Stimulated activated CD4-positive, alpha-beta T cell treated with anti-CD3 and anti-CD28 coated beads, Interleukin-1b, Interleukin-23, amount 100 ng/mL, for 1 hour (primary cell): ENCODE measurements at places on chromosomes 3 and 15.

DNA sequence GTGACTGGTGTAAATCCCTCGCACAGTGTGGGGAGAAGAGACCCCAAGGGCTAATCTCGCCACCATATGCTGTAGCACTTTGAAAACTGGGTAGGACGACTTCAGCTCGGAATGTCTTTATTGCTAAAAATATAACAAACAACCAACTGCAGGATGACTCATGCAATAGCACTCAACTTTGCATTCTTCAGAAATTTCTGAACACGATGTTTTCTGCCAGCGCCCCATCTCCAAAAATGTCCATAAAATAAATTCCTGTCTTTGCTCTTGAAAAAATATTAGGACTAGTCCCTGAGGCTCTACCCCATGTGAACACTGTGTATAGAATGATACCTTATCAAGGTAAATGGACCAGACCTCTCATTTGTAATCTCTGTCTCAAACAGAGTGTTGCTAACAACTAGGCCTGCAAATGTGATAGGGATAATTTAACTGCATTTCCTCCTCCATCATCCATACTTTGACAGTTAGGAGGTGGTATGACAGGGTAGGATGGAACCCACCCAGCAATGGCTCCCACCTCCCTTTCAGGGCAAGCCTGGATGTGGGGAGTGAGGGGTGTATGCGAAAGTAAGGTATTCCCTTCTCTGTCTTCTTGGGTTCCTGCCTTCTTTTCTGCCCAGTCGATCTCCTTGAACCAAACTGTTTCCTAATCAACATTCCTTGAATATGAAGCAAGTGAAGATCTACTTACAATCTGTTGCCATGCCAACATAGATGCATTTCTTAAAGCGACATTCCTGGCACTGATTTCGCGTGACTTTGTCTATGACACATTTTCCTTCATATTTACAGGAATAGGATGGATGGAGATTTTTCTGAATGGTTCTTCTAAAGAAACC is 201.1 kb downstream of the NR1D2 start:
- no peak for DNase-seq

- DNase-seq: no peak
These were observed 47.4 kb downstream of the CMTM8 start for GRCh38 chr3:32285891-32286290.

DNA sequence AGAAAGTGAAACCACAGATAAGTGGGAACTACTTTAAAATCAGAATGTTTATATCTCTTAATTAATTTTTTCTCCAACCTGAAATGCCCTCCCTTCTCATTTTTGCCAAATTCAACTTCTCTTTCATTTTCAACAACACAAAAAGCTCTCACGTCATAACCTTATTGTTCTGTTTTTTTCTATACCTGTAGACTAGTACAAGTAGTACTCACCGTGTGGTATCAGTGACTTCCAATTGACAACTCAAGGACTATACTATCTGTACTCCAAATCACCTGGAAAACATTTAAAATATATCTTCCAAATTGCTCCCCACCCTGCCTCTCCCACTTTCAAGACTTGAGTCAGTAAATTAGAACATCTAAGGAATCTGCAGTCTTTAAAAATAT is 72.8 kb upstream of the ZNF280D start:
- DNase-seq: no peak

GRCh38 chr15:81945014-81945615 is 100.7 kb downstream of the MEX3B start:
- no peak for DNase-seq

- no peak for DNase-seq
These were observed 14.4 kb upstream of the PLA2G4D start for GRCh38 chr15:42108806-42109205.

GRCh38 chr3:149971403-149972075 is 844 bp upstream of the PFN2 start:
- DNase-seq: no peak

DNA sequence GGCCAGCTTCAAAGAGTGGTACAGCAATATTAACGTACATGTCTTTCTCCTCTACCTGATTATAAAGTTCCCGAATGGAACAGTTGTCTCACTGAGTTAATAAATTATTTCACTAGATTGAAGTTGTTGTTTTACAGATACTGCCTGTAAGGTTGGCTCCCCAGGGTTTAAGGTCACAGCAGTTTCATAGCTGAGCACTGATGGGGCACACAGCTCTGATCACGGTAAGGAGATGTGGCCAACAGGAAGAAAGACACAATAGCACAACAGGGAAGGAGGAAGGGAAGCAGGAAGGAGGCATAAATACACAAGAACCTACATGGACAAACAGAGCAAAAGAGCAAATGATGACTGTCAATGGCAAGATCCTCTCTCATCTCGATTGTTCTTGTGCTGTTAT is 215.6 kb downstream of the WNT5A start:
- no peak for DNase-seq

GRCh38 chr15:81865850-81866537 is 179.8 kb downstream of the MEX3B start:
- no peak for DNase-seq

GRCh38 chr3:47611576-47611975 is 32.9 kb upstream of the CSPG5 start:
- no peak for DNase-seq

DNA sequence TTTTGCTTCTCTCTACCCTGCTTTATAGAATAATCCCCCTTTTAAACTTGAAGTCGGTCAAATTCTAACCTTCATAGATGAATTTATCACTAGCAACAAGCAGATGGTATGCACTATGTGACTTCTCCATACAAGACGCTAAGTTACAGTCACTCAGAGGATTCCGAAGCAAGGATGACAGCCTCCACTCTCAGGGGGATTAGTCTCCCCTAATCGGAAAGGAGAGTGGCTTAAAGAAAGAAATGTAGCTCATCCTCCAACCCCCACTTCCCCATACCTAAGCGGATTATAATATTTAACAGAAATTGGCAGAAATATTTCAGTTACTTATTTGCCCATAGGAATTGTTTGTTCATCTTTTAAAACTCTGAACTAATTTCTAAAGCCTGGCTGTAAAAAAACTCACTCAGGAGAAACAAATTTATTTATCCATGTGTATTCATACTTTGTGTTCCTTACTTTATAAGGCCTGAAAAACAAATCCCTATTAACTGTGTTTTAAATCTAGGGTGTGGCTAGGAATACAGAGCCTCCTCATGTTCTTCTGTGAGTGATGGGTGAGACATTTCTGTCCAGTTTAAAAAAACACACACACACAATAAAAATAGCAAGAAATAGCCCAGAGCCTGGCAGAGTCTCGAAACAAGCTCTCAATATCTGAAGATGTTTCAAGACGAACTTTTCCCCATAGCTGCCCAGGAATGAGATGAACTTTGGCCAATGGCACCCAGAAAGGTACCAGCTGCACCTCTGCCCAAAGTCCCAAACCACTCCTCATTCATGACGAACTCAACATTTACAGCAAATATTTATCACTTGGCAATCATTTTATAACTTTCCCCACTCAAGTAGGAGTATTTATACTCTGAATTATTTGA is 18.7 kb downstream of the SIAH2 start:
- DNase-seq: no peak

DNA sequence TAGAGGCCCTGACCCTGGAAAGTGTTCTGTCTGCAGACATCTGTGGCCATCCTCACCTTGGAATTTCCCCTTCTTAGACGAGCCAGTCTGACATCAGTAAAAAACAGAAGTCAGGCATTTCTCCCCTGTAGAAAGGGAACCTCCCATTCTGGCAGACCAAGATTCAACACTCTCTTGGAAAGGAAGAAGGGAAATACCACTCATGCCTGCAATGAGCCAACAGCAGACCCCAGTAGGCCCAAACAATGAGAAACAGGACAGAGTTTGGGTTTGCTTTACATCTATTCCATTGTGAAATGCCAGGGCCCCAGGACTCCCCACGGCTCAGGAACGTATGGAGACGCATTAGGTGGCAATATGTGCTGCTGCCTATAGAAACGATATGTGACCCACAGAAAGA is 264.0 kb upstream of the NSMCE3 start:
- no peak for DNase-seq

GRCh38 chr15:62565634-62566026 is 400.5 kb upstream of the C2CD4B start:
- DNase-seq: no peak

- no peak for DNase-seq
These were observed 161.7 kb upstream of the HES1 start for GRCh38 chr3:193974191-193974652.

DNA sequence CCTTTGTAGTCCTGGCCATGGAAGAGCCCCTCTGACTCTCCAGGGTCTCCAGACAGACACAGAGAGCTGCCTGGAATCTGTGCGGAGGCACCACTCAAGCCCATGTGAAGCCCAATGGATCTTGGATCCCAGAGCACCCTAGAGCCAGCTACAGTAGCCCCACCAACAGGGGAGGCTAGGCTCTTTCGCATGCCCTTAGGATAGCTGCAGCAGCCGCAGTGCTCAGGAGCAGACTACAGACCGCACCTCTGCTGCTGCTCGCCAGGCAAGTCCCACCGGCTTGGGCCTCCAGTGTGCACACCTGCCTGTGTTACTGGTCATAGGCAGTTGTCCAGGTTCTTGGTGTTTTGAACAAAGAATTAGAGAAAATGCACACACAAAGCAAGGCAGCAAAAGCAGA is 131.6 kb downstream of the SPATA16 start:
- DNase-seq: no peak

- no peak for DNase-seq
These were observed 25.1 kb upstream of the TCF12 start for GRCh38 chr15:56893364-56893678.

- DNase-seq: no peak
These were observed 196.7 kb upstream of the TBC1D5 start for GRCh38 chr3:17939157-17939556.

DNA sequence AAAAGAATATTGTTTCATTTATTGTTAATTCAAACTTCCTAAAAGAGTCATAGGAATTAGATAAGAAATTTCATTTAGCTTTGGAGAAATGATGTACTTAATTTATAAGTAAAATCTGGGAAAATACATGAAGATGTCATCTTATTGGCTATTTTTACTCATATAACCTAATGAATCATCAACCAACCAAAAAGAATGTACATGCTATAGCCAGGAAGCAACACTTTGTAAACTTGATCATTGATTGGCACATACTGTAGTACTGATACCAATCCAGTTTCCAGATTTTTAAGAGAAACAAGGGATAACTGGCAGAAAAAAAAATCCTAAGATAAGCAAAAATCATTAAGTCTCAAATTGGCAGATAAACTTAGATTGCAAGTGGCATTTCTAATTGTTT is 207.9 kb upstream of the CDIN1 start:
- no peak for DNase-seq

GRCh38 chr3:152524198-152525140 is 255.7 kb downstream of the MBNL1 start:
- DNase-seq: peak; percentile 16

- no peak for DNase-seq
These were observed 284.0 kb upstream of the TBL1XR1 start for GRCh38 chr3:177481329-177481728.

DNA sequence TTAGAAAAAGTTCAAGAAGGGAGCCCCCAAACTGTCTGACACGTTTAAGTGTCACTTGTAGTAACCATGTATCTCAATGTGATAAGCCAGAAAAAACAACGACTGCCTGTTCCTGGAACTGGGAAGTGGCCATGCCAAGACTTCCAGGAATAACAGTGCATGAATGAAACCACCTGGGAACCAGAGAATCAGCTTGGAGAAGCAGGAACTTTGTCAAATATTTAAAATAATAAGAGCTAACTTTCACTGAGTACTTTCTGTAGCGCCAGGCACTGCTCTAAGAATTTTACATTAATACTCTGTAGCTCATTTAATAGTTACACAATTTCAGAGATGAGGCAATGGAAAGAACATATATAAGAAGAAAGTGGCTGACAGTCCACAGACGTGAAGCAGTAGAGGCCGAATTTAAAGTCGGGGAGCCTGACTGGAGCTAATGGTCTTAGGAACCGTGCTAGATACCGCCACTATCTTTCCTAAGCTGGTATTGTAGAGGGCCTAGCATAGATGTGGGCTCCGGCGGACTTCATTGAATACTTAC is 876 bp downstream of the PLSCR1 start:
- DNase-seq: no peak

DNA sequence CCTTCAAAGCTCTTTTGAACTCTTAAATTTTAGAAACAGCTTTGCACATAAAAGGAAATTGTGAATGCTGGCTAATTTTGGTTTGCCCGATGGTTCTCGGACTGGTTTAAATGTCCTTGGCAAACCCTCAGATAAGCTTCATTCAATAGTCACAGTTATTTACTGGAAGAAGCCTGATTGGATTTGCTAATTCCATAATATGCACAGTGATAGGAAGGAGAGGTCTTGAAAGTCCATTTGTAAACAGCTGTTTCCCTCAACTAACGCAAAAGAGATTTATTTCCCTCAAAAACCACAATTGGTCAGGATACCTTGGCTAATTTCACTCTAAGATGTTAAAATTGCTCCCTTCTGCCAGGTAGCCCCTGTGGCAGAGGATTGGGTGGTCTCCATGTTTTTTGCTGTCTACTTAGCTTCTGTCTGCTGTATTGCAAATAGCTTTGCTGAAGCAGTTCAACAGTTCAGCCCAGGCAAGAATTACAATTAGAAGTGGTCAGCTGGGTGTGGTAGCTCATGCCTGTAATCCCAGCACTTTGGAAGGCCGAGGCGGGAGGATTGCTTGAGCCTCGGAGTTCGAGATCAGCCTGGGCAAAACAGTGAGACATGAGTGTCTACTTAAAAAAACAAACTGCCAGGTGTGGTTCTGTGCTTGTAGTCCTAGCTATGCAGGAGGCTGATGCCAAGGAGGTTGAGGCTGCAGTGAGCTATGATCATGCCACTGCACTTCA is 30.6 kb upstream of the PROK2 start:
- DNase-seq: no peak

- no peak for DNase-seq
These were observed 271.5 kb downstream of the SLC9A9 start for GRCh38 chr3:143576568-143577270.

- DNase-seq: no peak
These were observed 2.3 kb upstream of the INSYN1 start for GRCh38 chr15:73755481-73755880.

- no peak for DNase-seq
These were observed 48.1 kb downstream of the RAB11A start for GRCh38 chr15:65917407-65917756.

DNA sequence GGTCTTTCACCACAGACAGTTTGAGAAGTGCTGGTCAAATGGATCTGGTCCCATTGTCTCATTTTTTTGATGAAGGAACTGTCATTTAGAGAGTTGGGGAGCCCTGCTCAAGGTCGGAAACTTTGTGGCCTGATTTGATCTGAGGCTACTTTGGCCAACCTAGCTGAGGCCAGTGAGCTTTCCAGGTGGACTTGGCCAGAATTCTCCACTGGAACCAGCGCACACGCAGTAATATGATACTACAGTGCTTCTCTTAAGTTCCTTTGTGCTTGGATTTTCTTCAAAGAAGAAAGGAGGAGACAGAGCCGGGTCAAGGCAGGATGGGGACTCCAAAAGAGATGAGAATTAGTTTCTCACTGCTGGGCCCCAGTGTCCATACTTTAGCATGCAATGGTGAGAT is 50.5 kb downstream of the CCNB2 start:
- DNase-seq: no peak
